ENCODE measurements at places on chromosomes 3 and 15.

DNA sequence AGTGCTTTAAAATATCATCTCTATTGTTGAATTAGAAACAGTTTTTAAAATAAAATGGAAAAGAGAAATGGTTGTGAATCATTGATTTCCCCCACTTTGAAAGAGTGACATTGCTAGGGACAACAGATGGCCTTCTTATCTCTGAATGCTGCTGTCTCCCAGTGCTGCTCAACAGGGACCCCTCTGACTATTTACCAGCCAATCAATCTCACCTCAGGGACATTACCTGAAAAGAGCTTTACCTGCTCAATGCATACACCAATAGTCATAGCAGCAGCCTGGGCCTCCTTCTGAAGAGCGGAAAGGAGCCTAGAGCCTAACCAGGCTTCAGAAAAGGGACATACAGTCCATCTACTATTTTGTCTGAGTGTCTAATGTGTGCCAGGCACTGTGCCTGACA lies 162.8 kb downstream of the CGGBP1 start:
- no peak for DNase-seq

- no peak for DNase-seq
Observed at GRCh38 chr3:148588291-148588690, 109.4 kb upstream of the AGTR1 start.

- no peak for DNase-seq
Observed at GRCh38 chr15:38883987-38884386, 319.4 kb upstream of the RASGRP1 start.

DNA sequence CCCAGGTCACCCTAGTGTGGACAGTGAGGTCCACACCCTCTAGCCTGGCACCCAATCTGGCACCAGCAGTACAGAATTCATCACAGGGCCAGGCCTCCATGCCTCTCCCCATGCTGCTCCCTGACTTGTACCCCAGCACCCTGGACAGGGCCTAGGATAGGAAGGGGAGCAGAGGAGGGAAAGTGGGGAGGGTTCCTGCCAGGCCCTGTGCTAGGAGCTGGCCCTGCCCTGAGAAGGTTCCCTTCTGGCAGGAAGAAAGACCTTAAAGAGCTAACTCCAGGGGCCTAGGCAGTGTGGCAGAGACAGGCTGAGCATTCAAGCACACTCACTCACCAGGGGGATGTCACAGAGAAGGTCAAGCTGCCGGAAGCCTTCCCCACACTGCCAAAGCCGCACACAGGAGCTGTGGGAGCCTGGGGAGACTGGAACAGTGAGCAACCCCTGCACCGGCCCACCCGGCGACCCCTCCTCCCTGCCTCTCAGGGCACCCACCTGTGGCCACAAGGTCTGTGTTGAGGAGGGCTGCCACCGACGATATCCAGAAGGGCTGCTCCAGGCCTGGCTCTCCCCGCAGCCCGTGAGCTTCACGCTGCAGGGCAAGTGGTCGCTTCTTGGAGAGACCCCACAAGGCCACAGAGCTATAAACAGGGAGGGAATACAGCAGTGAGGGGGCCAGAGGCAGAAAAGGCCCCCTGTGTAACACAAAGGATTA lies 7.4 kb downstream of the RRP9 start:
- DNase-seq: no peak

DNA sequence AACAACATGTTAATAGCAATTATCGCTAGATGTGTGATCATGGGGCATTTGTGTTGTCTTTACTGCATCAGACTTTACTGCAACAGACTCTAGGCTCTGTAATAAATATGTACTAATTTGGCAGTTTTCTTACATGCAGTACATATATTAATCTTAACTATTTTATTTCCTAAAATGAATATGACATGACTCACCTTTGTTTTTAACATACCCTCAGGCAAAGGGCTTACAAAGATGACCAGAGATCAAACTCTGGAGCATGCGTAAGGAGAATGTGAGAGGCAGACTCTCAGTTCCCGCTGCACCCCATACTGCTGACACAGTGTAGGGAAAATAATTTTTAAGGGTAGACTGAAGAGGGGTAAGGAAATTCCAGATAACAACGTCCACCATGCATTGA lies 7.2 kb upstream of the FAM174B start:
- DNase-seq: no peak

DNA sequence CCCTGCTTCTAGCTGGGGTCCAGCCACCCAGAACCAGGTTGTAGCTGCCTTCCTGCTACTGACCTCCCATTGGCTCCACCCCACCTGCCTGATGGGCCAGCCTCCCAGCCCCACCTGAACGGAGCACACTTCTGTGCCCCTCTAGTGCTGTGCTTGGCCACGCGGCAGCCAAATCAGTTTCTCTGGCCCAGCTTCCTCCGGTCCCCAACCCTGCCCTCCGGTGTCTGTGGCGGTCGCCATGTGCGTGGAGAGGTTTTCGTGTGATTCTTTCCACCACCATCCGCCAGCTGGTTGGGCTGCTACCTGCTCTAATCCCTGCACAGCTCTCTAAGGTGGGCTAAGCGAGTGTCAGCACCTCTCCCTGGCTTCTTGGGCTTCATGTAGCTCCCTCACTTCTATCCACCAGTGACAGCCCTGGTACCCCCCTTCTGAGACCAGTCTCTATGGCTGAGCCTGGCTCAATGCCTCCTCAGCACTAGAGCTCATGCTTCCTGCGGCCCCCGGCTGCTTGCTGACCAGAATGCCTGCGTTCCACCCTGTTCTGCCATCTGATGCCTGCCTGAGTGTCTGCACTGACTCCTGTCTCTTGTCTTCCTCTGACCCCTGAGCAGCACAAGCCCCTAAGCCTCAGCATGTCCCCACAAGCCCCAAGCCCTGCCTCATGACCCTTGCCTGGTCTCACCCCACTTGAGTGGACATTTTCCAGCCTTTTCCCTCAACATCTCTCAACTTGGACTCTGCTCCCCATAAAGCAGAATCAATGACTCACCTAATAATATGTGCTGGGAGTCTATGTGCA lies 23.2 kb upstream of the MAGEF1 start:
- DNase-seq: no peak

- DNase-seq: no peak
Observed at GRCh38 chr3:188469228-188469885, 315.4 kb downstream of the LPP start.

- DNase-seq: peak; percentile 25
Observed at GRCh38 chr3:195147649-195148080, 123.3 kb downstream of the XXYLT1 start.

GRCh38 chr3:132605374-132605792 lies 8.3 kb downstream of the ACKR4 start:
- DNase-seq: no peak

- no peak for DNase-seq
Observed at GRCh38 chr3:128398586-128398985, 68.1 kb downstream of the DNAJB8 start.

DNA sequence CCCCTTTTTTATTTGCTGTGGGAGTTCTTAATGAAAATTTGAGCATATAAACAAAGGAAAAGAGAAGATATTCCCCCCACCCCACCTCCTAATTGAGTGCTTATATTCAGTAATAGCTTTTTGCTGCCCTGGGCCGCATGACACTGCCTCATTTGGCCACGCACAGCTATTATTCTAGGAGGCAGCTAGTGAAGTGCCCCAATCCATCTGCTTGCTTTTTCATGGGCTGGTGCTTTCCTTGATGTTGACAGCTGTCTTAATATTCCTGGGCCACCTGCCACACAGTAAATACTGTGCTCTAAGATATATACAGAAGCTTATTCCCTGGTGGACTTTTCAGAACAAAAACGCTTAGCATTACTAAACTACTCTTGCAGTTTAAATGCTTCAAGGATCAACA lies 3.8 kb upstream of the CRYBG3 start:
- no peak for DNase-seq

GRCh38 chr15:69579950-69580618 lies 127.5 kb downstream of the RPLP1 start:
- no peak for DNase-seq

GRCh38 chr3:115931581-115931980 lies 308.3 kb downstream of the GAP43 start:
- DNase-seq: no peak

DNA sequence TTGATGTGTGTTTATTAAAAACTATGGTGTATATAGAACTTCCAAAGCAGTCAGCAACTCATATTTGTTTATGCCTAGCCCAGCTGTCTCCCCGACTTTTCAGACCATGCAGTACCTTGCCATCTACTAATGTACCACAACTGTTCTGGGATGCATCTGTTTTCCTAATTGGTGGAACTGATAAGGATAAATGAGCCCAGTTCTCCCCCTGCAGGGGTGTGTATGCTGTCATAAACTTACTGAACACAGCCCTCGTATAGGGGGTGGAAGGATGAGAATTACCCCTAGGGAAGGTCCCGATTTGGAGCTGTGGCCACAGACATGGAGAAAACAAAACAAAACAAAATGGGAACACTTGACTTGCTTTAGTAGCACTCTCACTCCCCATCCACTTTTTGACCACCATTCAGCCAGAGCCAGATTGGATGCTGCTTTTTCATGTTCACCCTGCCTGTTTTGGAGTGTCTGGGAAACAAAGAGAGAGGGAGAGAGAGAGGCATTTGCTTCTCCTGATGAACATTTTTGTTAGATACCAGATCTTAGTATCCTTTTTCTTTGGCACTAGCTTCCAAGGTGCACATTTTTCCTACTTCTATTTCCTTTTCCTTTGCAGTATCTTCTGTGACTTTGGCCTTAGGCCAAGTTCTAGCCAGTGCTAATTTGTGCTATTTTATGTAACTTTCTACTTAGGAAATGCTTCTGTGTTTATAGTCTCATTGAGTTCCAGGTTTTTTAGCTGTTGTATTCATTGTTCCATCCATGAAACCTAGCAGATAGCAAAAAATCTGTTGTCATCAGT lies 29.1 kb downstream of the CADM2 start:
- DNase-seq: no peak

DNA sequence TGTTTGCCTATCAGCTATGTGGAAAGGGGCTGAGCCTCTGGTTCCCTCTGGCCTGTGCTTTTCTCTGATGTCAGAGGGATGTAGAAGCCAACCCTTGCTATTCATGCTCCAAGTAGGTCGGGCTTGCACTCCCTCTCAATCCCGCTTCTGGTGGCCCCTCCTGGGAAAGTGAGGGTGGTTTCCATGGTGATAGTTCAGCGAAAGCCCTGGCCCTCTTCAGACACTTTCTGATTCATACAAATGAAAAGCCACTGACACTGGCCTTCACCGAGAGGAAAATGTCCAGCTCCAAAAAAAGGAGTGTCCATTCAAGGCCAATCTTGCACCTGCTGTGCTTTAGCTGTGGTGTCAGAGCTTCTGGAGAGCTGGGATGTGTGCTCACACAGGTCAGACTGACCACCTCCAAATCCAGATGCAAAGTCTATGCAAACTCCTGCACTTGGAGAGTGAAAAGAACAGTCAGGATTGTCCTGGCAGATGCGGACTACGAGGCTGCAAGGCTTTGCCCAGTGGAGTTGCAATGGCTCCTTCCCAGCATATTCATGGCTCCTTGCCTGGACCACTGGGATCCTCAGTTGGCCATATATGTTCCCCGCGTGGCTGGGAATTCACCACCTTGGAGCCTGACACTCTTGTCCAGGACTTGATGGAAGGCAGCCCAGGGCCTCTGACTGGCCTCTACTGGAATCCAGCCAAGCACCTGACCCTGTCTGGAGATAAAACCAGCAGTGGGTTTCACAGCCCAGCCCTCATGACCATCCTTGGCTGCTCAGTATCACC lies 96.6 kb downstream of the CEMIP start:
- DNase-seq: no peak

GRCh38 chr3:20194793-20195460 lies 8.9 kb upstream of the SGO1 start:
- DNase-seq: no peak

DNA sequence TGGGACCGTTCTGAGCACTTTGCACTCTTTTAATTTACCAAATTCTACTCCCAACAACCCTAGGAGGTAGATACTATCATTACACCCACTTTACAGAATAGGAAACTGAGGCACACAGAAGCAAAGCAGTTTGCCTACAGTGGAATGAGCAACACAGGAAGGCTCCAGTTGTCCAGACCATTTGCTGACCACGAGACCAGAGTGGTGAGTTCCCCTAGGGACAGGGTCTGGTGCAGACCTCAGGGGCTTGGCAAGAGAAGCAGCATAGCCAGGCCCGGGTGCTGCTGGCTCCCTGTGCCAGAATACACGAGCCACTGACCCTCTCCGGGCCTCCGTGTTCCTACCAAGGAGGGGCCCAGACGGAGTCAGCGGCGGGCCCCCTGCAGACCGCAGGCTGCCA lies 26.5 kb downstream of the PLXND1 start:
- no peak for DNase-seq

DNA sequence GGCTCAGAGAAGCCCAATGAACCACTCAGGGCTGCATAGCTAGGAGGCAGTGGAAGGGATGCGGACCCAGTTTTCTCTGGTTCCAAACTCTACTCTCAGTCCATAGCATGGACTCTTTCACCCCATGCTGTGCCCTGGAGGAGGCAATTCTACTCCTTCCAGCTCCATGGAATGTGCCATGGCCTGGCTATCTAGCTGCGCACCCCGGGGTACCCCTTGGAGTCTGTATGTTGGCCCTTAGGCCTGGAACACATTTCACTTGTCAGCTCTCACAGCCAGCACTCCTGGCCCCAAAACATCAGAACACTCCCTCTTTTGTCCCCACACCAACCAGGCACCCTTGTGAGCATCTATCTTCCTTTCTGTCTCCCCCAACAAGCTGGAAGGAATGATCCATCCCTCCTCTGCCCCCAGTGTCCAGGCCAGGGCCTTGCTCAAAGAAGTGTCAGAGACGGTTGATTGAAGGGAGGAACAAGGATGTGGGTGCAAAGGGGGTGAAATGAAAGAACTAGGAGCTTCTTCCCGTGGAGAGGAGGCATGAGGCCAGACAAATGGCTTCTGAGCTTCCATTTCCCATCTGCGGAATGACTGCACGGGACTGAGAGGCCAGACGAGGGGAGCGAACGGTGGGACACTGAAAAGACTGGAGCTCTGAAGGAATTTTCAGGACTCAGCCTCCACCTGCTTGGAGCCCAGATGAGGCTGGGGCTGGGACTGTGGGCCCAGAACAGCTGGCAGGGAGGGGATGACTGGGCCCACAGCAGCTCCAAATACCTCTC lies 2.8 kb downstream of the PRSS50 start:
- DNase-seq: no peak

DNA sequence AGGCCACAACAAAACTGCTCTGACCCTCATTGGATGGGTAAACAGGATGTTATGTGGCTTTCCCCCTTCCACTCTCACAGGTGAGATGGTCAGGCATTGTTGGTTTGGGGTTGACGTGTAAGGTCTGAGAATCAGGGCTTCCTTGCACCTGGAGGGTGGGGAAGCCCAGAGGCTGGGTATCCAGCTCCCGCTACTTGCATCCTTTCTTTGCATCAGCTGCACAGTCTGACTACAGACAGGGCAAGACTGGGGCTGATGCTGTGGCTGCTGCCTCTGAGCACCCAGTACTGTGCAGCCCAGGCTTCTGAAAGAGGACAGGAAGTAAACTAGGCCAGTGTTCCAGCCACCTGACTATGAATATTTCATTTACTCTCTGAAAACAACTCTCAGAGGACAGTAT lies 58.0 kb upstream of the ATP2B2 start:
- DNase-seq: no peak

DNA sequence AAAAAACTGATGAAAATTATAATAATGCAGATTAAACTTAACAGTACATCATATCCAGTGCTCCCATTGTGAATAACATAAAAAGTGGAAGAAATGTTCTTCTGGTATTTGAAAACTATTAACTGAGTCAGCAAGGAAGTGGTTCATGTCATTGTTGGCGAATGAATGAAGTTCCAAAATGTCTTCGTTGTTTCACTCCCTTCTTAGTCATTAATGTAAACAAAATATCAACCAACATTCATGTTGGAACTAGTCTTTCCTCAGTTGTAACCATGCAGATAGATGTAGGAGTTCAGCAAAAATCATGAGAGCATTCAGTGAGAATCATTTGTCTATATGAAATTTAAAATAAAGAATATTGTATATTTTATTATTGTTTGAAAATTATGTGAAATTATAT lies 44.1 kb upstream of the ICE2 start:
- DNase-seq: no peak
